Erythroblast (primary cell): ENCODE measurements at places on chromosomes 6 and 20.

DNA sequence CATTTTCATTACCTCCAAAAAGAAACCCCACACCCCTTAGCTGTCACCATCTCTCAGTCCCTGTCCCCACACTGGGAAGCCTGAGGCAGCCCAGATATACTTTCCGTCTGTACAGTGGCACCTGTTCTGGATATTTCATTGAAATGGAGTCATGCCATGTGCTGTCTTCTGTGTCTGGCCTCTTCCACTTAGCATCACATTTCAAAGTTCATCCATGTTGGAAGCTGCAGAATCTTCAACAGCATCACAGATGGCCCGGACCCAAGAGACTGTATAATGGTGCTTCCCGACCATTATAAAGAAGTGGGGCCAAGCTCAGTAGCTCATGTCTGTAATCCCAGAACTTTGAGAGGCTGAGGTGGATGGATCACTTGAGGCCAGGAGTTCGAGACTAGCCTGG, 58.4 kb downstream of the DLGAP4 start:
- DNase-seq, result no peak

DNA sequence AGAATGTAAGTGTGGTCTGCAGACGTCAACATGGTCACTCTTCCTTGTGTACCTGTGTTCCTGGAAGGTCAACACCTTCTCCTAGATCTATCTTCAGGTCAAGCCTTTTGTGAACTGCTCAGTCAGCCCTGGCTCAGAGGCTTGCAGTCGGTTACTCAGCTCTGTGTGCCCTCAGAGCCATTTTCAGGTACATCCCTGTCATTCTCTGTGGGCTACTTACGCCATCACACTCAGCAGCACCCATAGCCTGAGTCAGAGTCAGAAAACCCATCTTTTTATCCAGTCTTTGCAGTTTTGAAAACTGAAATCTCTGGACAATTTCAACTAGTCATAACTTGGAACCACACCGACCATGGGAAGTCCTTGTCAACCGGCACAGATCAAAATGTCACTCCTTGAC, 35.3 kb downstream of the TGM3 start:
- no peak for DNase-seq

DNA sequence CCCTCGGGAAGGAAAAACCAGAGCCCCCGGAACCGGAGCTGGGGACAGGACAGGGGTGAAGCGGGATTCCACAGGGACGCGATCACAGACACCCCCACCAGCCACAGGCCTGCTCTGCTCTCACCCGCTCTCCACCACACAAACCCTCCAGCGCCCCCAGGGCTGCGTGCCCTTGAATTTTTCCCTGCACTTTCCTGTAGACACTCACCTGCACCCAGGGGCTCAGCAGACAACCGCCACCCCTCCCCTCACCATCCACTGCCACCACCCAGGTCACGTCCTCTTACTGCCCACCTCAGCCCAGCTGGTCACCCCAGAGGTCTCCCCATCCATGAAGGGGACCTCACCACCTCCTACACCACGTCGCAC, 631 bp downstream of the ULBP2 start:
- no peak for DNase-seq

- DNase-seq, result no peak
These were observed 87.8 kb downstream of the PLEKHG1 start for GRCh38 chr6:150687508-150687907.

- peak; percentile 20 for DNase-seq
These were observed 18.4 kb downstream of the LCA5 start for GRCh38 chr6:79518842-79519241.

GRCh38 chr20:57173041-57173440, 93.4 kb downstream of the BMP7 start:
- DNase-seq, result no peak

DNA sequence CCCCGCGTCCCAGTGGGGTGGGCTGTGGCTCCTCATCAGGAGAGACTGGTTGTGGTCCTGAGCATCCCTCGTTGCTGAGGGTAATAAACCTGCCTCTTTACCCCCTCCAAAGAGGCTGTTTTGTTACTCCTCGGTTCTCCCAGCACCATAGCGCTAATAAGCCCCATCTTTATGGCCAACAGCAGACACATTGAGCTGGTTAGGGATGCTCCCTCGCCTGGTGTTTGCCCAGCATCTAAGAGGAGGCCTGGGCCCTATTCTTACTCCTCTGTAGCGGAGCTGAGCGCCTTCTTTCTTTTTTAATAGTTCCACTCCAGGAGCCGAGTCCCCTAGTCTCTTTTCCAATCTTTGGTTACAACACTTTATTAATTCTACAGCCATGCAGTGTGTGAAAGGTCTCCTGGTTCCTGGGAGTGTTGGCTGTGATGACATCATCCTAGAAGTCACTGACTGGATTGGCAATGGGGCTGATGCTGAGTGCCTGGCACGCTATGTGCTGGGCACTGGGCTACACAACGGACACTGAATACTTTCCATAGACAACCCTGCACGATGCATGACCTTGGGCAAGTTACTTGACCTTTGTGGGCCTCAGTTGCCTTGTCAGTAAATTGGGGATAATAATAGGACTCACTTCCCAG, 50.6 kb upstream of the CCDC167 start:
- no peak for DNase-seq

- DNase-seq, result no peak
These were observed 2.2 kb downstream of the CBLN4 start for GRCh38 chr20:56002908-56003800.

DNA sequence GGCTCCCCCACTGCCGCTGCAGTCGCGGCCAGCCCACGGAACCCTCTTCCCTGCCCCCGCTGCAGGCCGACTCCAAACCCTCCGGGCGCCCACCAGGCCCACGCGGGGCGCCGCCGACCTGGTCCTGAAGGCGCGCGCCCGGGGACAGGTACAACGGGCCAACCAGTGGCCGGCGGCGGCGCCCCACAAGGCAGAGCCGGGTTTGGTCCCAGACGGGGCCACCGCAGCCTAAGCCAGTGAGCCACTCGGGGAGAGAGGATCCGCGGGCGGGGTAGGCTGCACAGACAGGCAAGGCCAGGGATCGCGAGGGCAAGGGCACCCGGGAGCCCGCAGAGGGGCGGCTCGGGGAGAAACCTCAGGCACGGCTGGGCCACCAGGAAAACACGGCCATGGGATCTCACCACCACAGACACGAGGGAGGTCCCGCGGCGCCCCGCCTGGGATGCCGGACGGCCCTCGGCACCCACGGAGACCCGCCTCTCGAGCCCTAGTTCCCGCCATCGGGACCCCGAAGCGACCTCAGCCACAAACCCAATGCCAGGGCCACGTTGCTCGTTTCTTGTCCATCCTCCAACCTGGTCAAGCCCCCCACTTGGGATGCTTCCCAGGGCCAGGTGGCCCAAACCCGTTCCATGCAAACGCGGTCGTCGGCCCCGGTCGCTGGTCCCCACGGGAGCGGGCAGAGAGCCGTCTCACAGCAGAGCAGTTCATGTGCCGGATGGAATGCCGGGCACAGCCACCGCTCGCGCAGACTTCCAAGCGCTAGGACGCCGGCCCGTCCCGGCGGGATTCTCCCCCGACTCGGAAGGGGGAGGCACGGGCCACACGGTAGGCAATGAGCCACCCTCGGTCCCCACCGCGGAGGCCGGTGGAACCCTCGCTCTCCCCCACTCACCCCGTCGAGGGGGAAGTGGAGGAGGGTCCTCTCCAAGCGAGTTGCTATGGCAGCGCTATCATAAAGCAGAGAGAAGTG, 1956.6 kb upstream of the DEFB115 start:
- no peak for DNase-seq

- no peak for DNase-seq
These were observed 7.8 kb downstream of the RPL10A start for GRCh38 chr6:35476004-35476403.

GRCh38 chr20:3741836-3742458, 9.5 kb downstream of the HSPA12B start:
- no peak for DNase-seq

- peak; percentile 20 for DNase-seq
These were observed 44.1 kb downstream of the SNX9 start for GRCh38 chr6:157867155-157867559.

GRCh38 chr6:83461438-83461837, 30.6 kb upstream of the ME1 start:
- no peak for DNase-seq

DNA sequence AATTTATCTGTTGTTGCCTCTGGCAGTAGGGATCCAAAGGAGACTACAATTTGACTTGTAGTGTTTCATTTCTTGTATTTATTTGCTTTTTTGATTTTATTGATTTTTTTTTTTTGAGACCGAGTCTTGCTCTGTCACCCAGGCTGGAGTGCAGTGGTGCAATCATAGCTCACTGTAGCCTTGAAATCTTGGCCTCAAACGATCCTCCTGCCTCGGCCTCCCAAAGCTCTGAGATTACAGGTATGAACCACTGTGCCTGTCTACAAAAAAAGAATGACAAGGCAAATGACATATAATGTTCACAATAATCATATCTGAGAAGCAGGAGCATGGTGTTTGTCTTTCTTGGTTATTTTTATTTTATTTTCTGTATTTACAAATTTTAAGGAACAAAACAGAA, 117.6 kb upstream of the RNF24 start:
- DNase-seq, result no peak

- no peak for DNase-seq
These were observed 16.8 kb downstream of the SFT2D1 start for GRCh38 chr6:166325383-166326042.

DNA sequence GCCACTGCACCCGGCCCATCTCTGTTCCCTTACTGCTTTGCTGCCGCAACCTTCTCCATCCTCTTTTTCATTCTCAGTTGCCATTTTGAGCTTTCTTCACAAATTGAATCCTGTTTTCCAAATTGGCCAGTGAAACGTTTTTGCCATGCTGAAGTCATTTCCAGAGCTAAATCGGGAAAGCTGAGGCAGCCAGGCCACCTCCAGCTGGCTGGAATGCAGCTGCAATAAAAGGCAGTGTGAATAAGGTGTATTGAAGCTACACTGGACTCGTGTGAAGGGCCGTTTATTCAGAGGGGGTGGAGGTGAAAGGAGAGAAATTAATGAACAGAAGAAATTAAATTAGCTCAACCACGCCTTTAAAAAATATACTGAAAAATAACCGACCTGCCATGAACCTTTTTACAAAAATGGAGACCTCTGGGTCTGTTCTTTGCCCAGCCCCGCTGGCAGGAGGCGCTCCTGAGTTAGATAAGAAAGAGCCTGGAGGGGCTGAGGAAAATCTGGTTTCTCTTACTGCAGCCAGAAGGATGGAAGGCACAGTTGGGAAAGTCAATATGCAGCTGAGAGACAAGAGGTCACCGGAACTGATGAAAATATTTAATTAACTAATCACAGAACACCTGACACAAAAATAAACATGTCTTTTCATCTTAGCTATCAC, 283.9 kb downstream of the FOXC1 start:
- peak; percentile 3 for DNase-seq

DNA sequence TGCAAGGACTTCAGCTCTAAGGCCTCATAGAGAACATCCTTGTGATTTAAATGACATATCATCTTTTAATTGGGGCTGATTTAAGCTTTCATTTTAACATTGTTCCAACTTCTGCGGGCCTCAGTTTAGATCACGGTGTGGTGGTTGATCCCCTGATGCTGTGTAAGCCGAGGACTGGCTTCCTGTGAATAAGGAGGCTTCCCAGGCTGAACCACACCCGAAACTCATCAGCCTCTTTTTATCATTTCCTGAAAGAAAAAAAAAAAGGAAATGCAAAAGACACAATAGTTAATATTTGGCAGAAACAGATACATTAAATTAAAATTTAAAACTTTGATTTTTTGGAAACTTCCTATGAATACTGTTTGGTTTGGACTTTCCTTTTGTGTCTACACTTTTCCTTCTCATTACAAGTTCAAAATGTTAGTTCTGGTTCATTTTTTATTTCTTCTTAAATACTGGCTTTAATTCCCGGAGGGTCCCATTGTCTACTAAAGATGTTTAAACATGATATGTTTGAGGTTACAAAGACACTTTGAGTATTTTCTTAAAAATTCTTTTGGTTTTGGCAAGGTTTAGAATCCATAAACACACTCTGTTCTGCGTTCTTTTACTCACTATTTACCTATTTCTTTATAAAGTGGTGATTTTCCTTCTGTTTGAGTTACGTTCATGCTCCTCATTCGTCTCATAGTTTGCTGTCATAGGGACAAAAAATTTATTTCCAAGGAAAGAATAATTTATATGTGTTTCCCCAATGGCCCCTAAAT, 230.0 kb upstream of the SULF2 start:
- DNase-seq, result no peak

DNA sequence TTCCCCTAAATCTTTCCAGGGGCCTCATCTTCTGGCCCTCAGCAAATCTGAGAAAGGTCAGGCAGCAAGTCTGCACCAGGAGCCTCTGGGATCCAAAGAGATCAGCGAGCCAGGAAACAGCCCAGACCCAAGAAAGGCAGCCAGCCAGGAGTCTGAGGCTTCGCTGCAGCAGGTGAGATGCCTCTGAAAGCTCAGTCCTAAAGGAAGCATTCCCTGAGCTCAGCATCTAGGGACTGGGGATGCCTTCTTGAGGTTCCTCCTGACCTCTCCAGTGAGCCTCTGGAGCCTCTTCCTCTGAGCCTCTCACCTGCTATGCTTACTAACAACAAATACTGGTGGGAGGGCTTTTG, 118.8 kb upstream of the MAFB start:
- no peak for DNase-seq

DNA sequence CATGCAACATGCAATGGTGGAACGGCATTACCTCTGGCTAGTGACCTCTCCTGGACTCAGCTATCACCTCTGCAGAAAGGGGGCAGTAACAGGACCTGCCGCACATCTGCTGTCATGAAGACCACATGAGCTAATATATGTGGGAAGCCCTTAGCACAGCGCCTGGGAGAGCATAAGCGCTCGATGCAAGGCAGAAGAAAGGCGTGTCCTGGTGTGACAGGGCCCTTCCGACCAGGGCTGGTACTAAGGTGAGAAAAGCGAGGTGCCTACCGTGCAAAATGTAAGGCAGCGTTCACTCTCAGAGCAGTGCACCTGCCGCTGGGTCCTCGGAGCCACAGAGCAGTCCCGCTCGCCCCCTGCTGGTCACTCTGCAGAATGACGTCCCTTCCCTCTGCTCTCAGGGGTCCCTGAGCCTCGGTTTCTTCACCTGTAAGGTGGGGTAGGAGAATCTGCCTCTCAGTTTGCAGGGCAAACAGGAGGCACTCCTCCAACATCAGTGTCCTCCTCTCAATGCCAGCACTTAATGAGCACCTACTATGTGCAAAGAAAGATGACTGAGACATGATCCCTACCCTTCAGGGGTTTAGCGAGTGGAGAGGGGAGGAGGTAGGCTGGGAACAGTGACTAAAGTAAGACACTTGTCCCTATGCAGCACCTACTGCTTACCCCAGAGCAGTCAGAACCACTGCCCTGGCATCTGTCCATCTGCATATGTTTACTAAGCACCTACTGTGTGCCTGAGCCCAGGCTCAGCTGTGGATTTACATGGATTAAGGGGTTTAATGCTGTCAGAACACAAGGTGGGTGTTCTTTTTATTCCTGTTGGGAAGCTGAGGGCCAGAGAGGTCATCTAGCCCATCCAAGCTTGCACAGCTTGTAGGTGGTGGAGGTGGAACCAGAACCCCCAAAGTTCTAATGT, 41.1 kb upstream of the PTGIS start:
- peak; percentile 61 for DNase-seq
